ENCODE measurements at places on chromosomes 11 and 22.

GRCh38 chr22:24393012-24393559, 34.3 kb upstream of the ADORA2A start:
- no peak for DNase-seq

DNA sequence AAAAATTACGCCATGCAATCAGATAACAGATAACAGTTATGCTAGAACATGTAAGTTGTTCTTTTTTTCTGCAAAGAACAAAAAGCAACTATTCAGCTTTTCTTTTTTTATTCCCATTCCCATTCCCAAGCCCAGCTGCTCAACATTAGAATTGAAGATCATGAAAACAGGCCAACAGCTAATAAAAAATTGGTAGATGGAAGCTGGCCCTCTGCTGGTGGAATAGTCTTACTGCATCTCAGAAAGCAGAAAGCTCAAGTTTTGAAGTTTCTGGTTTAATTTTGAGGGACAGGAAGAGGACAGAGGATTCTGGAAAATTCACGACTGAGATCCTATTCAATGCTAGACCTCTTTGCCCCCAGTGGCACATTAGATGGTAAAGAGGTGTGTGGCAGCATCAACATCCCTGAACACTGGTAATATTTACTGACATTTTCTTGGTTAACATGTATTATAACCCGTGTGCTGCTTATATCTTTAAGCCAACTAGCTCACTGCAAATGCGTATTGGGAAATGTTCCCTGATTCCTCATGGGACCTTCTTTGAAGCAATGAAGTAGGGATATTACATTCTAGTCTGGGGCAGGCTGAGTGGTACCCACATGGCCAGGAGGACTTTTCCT, 591.2 kb downstream of the OPCML start:
- no peak for DNase-seq

- DNase-seq, result no peak
These were observed 7.6 kb upstream of the SERPINH1 start for GRCh38 chr11:75554258-75555022.

DNA sequence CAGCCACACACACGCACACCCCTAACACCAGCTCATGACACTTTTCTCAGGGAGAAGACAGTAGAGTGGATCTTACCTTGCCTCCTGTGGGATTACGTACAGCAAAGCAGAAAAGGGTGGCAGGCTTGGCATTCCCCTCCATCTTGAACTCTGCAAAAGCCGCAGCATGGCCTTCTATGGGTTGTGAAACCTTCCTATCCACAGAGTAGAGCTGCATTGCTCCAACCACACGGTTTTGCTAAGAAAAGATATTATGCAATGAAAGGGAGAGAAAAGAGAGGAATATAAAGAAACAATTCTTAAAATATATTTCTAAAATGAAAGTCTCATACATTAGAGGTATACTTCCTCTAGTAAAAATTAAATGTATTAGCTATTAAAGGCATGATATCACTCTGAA, 48.8 kb downstream of the CLTCL1 start:
- no peak for DNase-seq

GRCh38 chr22:42470366-42471082, 38.3 kb upstream of the NFAM1 start:
- DNase-seq, result no peak

- DNase-seq, result no peak
These were observed 158.6 kb downstream of the KIRREL3 start for GRCh38 chr11:126841999-126842398.

DNA sequence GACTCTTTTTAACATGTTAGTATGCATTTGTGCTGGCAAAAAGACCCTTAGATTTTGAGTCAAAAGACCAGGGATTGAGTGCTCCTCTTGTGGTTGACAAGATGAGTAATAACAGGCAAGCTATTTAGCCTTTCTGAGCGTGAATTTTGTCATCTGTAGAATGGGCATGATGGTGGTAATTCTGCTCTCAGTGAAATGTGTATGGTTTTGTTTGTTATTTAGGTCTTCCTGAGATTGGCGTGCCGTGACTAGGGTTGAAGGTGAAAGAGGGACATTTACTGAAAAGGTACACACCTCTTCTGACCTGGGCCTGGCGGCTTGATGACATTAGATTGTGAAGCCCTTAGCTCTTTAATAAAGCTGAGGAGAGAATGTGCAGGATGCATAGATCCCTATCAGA, 8.4 kb upstream of the CEP295 start:
- DNase-seq, result no peak

GRCh38 chr11:17850336-17850735, 115.8 kb downstream of the KCNC1 start:
- DNase-seq, result no peak

DNA sequence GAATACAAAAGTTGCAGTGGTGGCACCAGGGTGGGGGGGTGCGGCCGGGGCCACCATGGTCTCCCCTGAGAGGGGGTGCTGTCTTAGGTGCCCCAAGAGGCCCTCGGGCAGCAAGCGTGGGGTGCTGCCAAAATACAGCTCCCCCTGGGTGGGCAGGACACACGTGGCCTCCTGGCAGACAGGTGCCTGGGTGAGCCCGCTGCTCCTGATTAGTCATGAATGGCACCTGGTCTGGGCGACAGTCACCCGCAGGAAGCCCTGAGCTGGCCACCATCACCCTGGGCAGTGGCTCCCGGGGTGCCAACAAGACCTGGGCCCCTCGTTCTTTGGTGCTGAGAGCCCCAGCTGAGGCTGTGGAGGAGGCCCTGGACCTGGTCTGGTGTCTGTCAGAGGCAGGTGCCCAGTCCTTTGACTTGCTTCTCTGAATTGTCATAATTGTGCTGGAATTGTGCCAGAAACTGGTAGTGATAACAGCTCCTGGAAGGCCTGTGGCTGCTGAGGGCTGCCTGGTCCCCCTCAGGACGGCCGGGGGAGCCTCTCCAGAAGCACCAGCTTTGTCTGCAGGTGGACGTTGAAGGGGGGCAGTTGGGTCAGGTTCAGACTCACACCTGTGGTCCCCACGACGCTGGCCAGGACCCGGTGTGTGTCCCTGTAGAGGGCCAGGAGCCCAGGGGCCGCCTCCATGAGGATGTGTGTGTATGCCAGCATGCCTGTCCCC, 14.8 kb downstream of the ALG12 start:
- no peak for DNase-seq

DNA sequence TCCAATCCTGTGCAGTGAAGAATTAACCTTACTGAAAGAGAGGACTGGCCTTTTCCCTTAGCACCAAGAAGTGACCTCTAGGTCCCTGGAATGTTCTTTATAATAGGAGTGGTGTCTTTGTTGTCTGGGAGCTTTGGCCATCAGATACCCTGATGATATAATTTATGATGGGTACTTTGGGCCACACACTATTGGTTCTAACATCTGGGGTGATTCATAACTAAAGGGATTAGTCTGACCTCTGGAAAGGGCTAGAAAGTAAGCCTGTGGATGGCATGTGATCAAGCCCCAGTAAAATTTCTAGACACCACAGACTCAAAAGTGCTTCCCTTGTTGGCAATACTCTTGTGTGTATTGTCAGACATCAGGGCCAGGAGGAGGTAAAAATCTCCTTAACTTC, 891.2 kb downstream of the KCNA4 start:
- DNase-seq, result no peak

- no peak for DNase-seq
These were observed 639 bp downstream of the INCENP start for GRCh38 chr11:62124186-62125113.

GRCh38 chr22:17968126-17968525, 56.2 kb downstream of the MICAL3 start:
- DNase-seq, result no peak

DNA sequence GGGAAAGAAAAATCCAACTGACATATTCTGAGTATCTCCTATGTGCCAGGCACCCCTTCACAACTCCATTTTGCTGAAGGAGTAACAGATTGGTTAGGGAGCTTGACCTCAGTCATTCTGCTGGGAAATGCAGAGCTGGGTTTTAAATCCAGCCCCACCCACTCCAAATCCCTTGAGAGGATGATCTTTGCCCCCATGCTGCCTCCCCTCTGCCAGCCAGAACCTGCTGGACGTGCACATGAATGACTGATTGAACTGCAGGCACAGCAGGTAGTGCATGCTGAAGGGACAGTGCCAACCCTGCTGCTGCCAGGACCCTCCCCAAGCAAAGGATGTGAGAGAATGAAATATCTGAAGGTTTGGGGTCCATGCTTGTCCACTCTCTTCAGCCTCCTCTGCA, 340.9 kb downstream of the BUD13 start:
- DNase-seq, result no peak

DNA sequence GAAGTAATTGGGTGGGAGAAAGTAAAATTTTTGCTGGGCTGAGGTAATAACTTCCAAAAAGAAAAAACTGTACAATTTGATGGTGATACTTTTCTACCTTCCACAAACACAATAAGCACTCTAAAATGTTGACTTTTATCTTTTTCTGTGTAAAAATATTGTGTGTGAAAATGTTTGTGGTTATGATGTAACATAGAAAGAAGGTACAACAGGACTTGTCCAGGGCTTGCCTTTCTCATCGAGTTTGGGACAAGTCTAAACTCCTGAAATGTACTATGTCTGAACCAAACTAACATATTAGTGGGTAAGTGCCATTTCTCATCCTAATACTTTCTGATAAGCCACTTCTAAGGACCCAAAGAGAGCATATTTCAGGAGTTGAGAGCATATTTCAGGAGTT, 174.2 kb upstream of the PDGFD start:
- DNase-seq, result no peak

DNA sequence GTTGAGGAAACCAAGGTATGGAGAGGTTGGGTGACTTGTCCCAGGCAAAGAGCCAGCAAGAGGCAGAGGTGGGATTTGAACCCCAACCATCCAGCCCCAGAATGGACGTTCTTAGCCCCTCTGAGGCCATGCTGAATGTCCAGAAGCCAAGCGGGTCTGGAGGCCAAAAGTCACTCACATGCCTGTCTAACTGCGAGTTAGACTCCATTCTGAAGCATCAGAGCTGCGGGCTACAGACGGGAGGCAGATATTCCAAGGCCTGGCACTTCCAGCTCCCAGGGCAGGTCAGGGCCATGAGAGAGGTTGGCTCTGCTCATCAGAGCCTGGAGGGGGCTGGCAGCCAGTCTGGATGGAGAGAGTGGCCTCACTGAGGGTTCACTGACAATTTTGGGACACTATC, 616.5 kb downstream of the BRD1 start:
- no peak for DNase-seq

- DNase-seq, result no peak
These were observed 7.6 kb downstream of the BAD start for GRCh38 chr11:64276653-64277431.

DNA sequence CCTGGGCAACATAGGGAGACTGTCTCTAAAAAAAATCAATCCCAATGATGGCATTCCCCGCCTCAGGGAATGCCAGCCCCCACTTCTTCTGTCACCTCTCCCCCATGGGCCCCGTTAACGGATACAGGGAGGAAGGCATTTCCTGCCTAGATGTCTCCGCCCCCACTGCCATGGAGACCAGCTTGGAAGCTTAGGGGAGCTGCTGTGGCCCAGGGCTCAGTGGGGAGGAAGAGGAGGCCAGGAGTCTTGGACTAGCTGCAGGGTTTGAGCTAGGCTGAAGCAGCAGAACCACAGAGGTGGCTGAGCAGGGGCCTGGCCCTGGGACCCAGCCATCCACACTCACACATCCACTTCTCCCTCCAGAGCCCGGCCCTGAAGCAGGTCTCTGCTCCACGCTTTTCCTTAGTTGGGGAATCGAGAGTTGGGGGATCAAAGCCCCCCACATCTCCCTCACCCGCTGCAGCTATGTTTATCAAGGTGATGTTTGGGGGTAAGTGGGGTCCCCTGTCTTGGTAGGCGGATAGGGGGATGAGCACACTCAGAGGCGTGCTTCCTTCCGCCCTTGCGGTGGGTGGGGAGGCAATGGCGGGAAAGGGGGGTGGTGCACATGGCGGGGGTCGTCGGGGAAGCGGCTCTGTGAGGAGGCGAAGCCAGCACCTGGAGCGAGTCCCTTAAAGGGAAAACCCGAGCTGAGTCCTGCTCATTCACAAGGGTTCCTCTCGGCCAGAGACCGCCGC, at the start of gene C22orf15:
Gene C22orf15, plus strand, starts transcription at position 149 of the 737 bp plus-strand sequence. Its CDS starts 317 bp downstream, at position 466.
- DNase-seq, result no peak

- DNase-seq, result no peak
These were observed 3.3 kb downstream of the REXO2 start for GRCh38 chr11:114442536-114442935.

- no peak for DNase-seq
These were observed 71.3 kb downstream of the ETS1 start for GRCh38 chr11:128515826-128516778.

DNA sequence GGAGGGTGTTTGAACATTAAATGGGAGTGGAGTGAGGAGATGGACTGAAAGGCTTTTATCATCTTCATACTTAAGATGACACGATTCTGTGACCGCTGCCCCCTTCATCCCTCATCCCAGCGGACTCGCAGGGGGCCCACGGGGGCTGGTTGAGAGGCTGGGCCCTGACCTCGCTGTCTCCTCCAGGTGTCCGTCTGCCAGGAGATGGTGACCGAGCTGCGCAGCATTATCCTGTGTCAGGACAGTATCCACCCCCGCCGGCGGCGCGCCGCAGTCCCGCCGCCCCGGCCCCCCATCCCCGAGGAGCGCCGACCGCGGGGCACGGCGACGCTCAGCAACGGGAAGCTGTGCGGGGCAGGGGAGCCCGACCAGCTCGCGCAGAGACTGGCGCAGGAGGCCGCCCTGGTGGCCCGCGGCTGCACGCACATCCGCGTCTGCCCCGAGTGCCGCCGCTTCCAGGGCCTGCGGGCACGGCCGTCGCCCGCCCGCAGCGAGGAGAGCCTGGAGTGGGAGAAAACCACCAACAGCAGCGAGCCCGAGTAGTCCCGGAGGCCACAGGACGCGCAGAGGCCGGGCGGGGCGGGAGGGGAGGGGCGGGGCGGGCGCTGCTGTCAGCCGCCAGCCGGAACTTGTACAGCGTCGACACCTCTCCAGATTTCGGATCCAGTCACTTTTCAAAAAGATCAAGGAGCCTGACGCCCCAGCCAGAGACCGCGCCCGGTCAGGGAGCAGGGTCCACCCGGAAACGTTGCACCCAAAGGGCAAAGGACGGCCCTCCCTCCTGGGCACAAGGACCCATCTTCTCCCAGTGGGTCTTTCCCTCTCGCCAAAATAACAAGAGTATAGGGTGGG, 38.0 kb upstream of the TBCEL start:
- peak; percentile 10 for DNase-seq

DNA sequence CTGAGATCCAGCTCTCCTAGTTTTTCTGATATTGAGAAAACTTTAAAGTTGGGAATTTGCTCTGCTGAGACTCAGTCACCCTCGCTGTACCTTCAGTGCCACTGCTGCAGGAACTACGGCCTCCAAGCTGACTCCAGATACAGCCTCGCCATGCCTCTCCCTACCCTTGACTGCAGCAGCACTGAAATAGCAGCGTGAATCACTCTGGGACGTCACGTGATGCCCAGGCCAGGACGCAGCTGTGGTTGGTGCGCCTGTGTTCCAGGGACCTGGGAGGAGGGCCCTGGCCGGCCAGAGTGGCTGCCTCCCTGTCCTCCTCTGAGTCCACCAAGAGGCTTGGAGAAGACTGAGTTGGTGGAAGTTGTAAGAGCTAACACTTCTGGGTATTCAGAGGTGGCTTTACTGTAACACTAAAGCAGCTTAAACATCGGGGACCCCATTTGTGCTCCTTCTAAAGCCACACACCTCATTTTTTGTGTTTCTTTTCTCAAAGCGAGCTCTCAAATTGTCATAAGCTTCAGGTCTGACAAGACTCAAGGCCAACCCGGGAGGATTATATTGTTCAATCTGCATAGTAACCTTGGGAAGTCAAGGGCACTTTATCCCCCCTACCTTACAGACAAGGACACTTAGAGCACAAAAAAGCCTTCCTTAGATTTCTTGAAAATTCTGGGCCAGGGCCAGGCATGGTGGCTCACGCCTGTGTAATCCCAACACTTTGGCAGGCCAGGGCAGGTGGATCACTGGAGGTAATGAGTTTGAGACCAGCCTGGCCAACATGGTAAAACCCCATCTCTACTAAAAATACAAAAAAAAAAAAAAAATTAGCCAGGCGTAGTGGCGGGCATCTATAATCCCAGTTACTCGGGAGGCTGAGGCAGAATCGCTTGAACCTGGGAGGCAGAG, 4.2 kb upstream of the STIP1 start:
- DNase-seq, result no peak
